LHCN-M2 (cell line): ENCODE measurements at places on chromosomes 16 and 17. TPM values are rescaled to one million over a fixed set of nuclear protein-coding genes. Genes with fewer than 3 reads are reported as not detected.
A peak's percentile ranks its signal among the peaks of the same experiment; 100 is the strongest.

Gene NAA60
- 10.5 and 50.2 TPM in 2 replicates for total RNA-seq

Gene DNAI2
- not detected in 2 replicates for total RNA-seq

Gene SPATA32
- total RNA-seq, result 0.11 TPM in 1 of 2 replicates, not detected in the other

Gene CCDC144A
- total RNA-seq, result 3.3 and 4.5 TPM in 2 replicates

DNA sequence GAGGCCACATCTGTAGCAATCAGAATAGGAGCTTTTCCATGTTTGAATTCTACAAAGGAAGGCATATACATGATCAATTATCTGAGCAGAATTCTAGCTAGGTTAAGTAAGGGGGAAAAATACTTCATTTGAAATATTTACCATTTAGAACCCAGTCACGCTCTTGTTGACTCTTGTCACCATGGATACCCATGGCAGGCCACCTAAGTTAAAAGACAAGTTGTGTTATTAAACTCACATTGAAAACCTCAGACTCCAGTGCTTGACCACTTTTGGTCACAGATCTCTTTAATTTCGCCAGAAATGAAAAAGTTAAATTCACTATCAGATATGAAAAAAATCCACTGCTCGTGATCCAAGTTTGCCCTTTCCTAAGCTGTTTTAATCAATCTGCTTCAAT lies 4.1 kb downstream of the DDX5 start:
- DNase-seq, result no peak

DNA sequence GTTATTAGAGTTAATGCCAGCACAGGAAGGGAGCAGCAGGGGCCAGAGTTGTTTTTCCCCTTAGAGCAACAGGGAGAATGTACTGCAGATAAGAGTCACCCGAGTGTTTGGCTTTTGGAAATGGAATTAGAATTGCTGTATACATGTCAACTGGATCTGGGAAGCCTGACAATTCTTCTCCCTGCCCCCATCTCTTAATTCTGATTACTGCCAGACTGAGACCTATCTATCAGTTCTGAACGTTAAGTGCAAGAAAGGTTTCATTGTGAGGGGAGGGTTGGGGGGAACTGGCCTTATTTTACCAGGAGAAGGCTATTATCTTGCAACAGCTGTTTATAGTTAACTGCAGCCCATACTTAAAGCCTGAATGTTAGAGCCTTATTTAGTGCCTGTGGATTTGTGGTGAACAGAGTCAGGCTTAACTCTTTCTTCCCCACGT lies 424.5 kb upstream of the CDH11 start:
- peak; percentile 72 for DNase-seq

- peak; percentile 37 for DNase-seq
These were observed 307 bp downstream of the CDYL2 start for GRCh38 chr16:80804056-80804525.

DNA sequence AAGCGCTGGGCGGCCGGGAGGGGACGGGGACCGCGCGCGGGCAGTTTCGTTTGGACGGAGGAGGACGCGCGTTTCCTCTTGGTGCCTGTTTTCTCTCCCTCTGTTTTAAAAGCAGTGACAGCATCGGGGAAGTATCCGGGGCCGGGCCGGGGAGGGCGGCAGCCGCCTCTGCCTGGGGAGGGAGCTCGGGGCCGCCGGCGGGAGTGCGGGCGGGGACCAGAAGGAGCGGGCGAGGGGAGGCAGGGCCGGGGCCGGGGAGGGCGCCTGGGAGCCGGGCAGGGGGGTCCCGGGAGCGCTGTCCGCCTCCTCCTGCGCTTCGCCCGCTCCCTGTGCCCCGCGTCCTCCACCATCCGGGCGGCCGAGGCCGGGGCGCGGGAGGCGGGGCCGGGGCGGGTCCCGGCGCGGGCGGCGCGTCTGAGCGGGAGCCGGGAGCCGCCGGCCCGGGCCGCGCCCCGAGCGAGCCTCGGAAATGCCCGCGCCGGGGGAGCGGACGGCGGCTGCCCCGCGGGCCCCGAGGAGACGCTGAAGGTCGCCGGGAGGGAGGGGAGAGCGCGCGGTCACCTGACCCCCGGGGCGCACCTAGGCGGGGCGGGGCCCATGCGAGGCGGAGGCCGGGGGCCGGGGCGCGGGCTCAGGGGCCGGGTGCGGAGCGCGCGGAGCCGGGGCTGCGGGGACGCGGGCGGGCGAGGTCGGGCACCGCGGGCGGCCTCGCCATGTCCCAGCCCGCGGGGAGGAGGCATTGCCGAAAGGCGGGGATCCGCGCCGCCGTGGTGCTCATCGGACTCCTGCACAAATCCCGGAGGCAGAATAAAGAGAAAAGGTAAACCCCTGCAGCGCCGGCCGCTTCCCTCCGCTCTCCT lies 57.3 kb downstream of the RAP1GAP2 start:
- no peak for DNase-seq

DNA sequence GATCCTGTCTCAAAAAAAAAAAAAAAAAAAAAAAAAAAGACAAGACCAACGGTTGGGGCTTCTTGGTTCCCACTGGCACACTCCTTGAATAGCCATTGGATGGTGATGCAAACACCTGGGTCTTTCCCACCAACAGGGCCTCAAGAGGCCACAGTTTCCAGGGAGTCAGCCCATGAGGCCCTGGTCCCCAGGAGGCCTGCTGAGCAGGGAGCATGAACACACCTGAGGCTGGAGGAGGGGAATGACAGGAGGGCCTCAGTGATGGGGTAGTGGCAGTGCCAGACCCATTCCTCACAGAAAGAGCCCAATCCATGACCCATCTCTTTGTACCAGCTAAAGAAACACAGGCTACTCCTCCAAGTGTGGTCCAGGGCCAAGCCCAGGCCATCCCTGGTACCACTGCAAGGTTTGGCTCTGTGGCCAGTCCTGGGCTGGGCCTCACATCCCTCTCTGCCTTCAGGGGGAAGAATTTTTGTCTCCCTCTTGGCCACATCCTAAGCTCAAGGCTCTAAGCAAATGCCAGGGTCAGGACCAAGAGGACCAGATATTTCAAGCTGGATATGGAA lies 13.9 kb downstream of the ARL2BP start:
- no peak for DNase-seq

- DNase-seq, result no peak
These were observed 84.3 kb downstream of the TNFRSF13B start for GRCh38 chr17:16887523-16888095.

- DNase-seq, result no peak
These were observed 16.9 kb downstream of the DHRS7B start for GRCh38 chr17:21143695-21144094.

- no peak for DNase-seq
These were observed 17.0 kb upstream of the CDH15 start for GRCh38 chr16:89154390-89155183.

DNA sequence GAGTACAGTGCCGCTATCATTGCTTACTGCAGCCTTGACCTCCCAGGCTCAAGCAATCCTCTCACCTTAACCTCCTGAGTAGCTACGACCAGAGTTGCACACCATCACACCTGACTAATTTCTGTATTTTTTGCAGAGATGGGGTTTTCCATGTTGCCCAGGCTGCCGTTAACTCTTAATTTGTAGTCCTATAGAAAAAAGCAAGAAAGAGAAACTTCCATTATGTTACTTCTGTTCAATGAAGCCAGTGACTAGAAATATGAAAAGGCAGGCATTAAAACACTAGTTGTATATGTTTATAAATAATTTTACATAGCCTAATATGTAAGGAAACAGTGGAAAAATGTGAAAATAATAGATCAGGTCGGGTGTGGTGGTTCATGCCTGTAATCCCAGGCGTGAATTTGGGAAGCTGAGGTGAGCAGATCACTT lies 9.7 kb downstream of the RAD51C start:
- DNase-seq, result no peak

DNA sequence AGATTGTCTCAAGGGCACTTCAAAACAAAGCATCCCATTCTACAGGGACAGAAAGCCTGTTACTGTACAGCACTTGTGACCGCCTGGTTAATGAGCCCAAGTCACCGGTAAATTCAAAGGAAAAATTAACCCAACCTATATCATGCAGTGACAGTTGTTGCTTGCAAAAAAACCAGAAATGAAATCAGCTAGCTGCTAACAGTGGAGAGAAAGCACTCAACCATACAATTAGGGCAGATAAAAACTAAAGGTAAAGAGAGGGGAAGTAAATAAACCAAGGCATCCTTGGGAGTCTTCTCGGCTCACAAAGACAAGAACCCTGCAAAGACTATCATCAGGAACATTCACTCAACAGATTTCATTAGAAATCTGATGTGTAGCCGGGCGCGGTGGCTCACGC lies 5.9 kb downstream of the RETREG3 start:
- DNase-seq, result no peak

DNA sequence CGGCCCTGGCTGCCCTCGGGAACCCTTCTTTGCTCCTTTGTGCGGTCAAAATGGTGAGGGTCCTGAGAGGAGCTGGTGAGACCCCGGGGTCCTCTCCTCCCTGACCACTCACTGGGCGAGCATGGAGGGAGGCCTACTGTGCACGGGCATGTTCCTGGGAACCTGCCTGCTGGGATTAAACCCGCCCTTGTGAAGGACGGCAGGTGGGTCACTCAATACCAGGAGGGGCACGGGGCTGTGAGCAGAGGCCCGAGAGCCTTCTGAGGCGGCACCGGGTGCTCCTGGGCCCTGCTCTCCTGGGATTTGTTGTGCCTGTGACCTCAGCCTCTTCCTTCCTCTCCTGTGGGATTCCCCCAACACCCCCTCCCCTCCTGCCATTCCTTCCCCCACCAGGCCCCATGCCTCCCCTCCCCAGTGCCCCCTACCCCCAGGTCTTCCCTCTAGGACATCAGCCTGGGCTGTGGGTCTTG lies 19.7 kb downstream of the METRNL start:
- no peak for DNase-seq
